Ascending aorta (tissue), 2 donors: ENCODE measurements at places on chromosomes 5 and 9. TPM values are rescaled to one million over a fixed set of nuclear protein-coding genes. Genes with fewer than 3 reads are reported as not detected.

Gene ZNF474
- total RNA-seq, result not detected

Gene SPACA9
- total RNA-seq, result 5.9 TPM

Gene C5orf58
- not detected for total RNA-seq

Gene INSL6
- not detected for total RNA-seq

Gene TPPP
- 13.8 TPM for total RNA-seq

- H3K27ac ChIP-seq, result no peak overlapping the region
- no peaks in the 10 kb centered on the region for H3K4me1 ChIP-seq
- no peak overlapping the region for H3K4me3 ChIP-seq
- no peaks in the 10 kb centered on the region for H3K27me3 ChIP-seq
These were observed 35.0 kb upstream of the PCSK5 start for GRCh38 chr9:75855509-75855908.

DNA sequence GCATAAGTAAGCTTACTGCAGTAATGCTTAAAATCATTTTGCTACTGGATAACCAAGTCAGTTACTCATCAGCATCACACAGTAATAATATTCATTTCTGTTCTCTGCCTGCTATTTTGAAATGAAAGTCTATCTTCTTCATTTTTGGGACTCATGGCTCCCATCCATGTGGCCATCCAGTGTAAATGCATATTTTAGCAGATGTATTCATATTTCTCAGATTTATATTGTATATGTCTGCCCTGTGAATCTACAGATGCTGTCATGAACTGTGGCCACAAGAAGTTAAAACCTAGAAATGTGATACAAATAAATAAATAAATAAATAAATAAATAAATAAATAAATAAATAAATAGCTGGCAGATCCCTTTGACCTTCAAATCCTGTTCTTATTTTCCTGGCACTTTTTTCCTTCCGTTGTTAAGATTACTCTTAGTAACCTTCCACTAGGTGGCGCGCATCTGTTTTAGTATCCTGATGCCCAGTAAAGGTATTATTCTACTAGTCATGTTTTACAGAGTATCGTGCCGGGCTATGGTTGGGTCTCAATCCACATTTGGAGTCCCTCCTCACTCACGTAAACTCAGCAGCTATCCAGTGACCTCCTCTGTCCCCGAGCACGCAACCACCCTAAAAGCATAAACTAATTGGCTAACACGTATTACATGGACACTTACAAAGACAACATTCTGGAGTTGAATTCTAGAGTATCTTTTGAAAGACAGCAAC is 79.2 kb upstream of the IL7R start:
- no peaks in the 10 kb centered on the region for H3K27me3 ChIP-seq
- no peaks in the 10 kb centered on the region for H3K36me3 ChIP-seq
- no peaks in the 10 kb centered on the region for H3K4me1 ChIP-seq
- no peak overlapping the region for H3K27ac ChIP-seq
- no peak for DNase-seq
- no peak overlapping the region for H3K4me3 ChIP-seq

GRCh38 chr5:132484391-132484725 is 6.2 kb downstream of the IRF1 start:
- DNase-seq, result no peak
- no peaks in the 10 kb centered on the region for H3K27me3 ChIP-seq
- peaks cover 55% of the 10 kb centered on the region for H3K36me3 ChIP-seq
- peak overlapping the region; percentile 35 for H3K27ac ChIP-seq

- H3K36me3 ChIP-seq, result no peaks in the 10 kb centered on the region
- no peaks in the 10 kb centered on the region for H3K4me1 ChIP-seq
- H3K4me3 ChIP-seq, result no peak overlapping the region
- no peak overlapping the region for H3K27ac ChIP-seq
- no peak for DNase-seq
- no peaks in the 10 kb centered on the region for H3K27me3 ChIP-seq
These were observed 100.2 kb upstream of the IL12B start for GRCh38 chr5:159430361-159431012.

GRCh38 chr5:37846786-37847310 is 7.0 kb upstream of the GDNF start:
- H3K27me3 ChIP-seq, result no peaks in the 10 kb centered on the region
- H3K36me3 ChIP-seq, result no peaks in the 10 kb centered on the region
- no peak overlapping the region for H3K4me3 ChIP-seq
- no peaks in the 10 kb centered on the region for H3K4me1 ChIP-seq

GRCh38 chr5:138606378-138607064 is 31.3 kb upstream of the HSPA9 start:
- H3K27ac ChIP-seq, result no peak overlapping the region
- peak; percentile 22 for DNase-seq
- peaks cover 5% of the 10 kb centered on the region for H3K4me1 ChIP-seq
- H3K36me3 ChIP-seq, result no peaks in the 10 kb centered on the region
- no peaks in the 10 kb centered on the region for H3K27me3 ChIP-seq
- H3K4me3 ChIP-seq, result no peak overlapping the region

DNA sequence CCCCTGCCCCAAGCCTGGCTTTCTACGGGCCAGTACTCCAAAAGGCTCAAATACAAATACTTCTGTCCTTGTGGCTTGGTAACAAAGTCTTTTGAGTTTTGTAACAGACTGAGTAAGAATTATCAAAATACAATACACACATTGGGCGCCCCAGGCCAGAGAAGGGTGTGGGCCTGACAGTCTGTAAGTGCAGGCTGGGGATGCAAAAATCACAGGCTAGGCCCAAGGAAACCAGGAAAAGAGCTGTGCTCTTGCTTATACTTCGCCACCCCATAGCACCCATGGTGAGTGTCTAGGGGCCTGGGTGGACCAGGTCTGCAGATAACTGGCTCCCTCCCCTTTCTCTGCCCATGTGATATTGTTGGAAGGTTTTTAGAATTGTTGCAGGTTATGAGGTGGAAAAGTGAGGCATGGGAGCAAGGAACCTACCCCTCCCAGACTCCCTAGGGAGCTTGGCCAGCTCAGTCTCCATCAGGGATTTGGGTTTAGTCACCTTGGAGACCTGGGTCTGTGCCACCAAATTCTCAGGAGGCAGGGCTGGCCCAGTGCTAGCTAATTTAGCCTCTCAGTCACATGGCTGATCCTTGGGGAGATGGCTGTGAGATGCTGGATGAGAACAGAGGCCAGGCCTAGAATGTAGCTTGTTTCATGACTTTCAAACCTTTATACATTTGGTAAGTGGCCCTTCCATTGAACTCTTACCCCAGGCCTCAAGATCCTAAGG is 72.9 kb downstream of the TARS1 start:
- DNase-seq, result peak; percentile 82
- peak overlapping the region; percentile 51 for H3K27ac ChIP-seq
- H3K36me3 ChIP-seq, result no peaks in the 10 kb centered on the region
- H3K4me3 ChIP-seq, result no peak overlapping the region
- H3K4me1 ChIP-seq, result no peaks in the 10 kb centered on the region

GRCh38 chr9:103139891-103140290 is 144.8 kb downstream of the CYLC2 start:
- DNase-seq, result no peak
- no peaks in the 10 kb centered on the region for H3K36me3 ChIP-seq
- no peak overlapping the region for H3K4me3 ChIP-seq
- no peak overlapping the region for H3K27ac ChIP-seq
- H3K27me3 ChIP-seq, result no peaks in the 10 kb centered on the region
- no peaks in the 10 kb centered on the region for H3K4me1 ChIP-seq

DNA sequence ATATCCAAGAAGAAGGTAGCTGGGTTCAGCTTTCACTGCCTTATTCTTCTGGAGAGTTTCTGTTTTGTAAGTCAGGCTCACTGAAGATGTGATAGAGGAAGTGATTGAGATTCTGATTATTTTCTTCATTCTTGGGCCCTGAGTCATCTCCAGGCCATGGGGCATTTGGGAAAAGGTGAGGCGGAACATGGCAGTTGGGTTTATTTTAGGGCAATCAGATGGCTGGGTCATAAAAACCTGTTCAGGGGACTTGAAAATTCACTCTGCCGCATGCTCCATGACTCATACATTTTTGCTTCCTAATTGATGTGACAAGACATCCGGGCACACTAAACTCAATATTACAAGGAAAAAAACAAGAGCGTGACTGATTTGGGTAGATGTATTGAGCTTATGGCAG is 265.7 kb upstream of the KLF4 start:
- no peaks in the 10 kb centered on the region for H3K36me3 ChIP-seq
- no peak overlapping the region for H3K27ac ChIP-seq
- H3K4me3 ChIP-seq, result no peak overlapping the region
- peak; percentile 65 for DNase-seq
- H3K4me1 ChIP-seq, result peaks cover 19% of the 10 kb centered on the region

DNA sequence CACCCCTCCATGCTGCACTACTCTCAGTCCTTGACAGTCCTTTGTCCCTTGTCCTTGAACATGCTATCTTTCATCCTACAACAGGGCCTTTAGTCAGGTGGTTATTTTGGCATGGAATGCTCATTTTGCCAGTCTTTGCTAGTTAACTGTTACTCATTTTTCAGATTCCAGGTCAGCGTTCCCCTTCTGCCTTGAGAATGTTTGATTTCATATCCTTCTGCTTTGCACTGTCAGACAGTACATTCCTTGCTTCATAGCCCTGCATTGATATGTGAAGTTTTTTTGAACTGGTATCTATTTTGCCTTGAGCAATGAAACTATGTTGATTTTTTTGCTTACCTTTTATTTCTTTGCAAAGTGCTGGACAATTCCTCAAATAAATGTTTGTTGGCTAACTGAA is 638.2 kb upstream of the SEMA6A start:
- H3K27me3 ChIP-seq, result no peaks in the 10 kb centered on the region
- no peak overlapping the region for H3K27ac ChIP-seq
- H3K4me1 ChIP-seq, result no peaks in the 10 kb centered on the region
- H3K4me3 ChIP-seq, result no peak overlapping the region
- H3K36me3 ChIP-seq, result no peaks in the 10 kb centered on the region

- H3K27me3 ChIP-seq, result no peaks in the 10 kb centered on the region
- H3K36me3 ChIP-seq, result no peaks in the 10 kb centered on the region
- no peak for DNase-seq
- no peak overlapping the region for H3K27ac ChIP-seq
These were observed 72.2 kb downstream of the C5orf15 start for GRCh38 chr5:133895979-133896845.

DNA sequence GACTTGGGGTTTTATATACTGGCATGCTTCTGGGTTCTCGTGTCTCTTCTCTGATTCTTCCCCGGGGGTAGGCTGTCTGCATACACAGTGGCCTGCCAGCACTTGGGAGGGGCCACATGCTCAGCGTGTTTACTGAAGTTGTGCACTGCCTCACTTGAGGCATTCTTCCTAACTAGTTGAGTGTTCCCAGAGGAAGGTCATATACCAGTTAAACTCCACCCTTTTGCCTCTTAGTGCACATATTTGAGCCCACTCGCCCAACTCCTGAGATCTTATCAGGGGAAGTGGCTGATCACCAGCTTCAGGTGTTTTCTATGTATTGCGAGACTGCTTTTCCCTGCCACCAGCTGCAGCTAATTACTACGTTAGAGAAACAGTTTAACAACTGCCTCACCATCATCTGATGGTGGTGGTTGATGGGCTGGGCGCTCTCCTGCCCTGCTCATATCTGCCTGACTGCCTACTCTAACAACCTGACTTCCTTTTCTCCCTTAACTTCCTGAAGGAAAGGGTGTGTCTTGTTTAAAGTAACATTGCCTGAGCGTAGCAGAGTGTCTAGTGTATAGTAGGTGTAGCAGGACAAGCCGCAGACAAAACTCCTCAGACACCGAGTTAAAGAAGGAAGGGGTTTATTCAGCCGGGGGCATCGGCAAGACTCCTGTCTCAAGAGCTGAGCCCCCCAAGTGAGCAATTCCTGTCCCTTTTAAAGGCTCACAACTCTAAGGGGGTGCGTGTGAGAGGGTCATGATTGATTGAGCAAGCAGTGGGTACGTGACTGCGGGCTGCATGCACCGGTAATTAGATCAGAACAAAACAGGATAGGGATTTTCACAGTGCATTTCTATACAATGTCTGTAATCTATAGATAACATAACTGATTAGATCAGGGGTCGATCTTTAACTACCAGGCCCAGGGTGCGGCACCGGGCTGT is 60.1 kb upstream of the CLINT1 start:
- H3K36me3 ChIP-seq, result no peaks in the 10 kb centered on the region
- H3K4me1 ChIP-seq, result peaks cover 14% of the 10 kb centered on the region
- H3K27me3 ChIP-seq, result no peaks in the 10 kb centered on the region
- no peak for DNase-seq
- H3K4me3 ChIP-seq, result no peak overlapping the region

DNA sequence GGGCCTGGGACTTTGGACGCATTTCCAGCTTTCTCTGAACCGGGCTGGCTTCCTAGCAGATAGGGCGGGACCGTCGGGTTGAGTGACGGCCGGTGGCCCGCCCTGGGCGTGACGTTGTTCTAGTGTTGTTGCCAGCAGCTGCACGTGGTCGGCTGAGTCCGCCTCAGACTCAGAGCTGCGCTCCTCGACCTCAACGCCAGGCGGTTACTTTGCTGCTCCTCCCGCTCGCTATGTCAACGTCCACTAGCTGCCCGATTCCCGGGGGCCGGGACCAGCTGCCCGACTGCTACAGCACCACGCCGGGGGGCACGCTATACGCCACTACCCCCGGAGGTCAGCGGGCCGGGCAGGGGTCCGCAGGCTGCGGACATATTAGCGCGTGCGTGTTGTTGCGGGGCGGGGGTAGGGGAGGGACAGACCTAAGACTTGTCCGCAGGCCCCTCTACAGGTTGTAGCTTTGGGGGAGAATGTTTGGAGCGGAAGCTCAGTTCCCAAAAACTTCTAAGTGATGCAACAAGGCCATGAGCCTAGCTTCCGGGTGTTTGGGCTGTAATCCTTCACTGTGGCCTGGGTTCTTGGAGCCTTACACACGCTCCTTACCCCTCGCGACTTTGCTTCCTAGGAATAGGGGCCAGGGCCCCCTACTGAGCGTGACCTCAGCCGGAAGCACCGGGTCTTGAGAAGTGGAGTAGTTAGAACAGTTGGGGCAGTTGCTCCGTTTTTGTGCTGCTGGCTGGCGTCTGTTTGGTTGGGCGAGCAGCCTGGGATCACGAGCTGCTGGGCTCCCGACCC is at the start of gene EIF4EBP3:
Gene EIF4EBP3 (plus strand): TSS at position 155 of the 792 bp plus-strand sequence. CDS start 76 bp downstream, at position 231.
- peaks cover 34% of the 10 kb centered on the region for H3K36me3 ChIP-seq
- H3K27me3 ChIP-seq, result no peaks in the 10 kb centered on the region
- peak; percentile 87 for DNase-seq
- peaks cover 22% of the 10 kb centered on the region for H3K4me1 ChIP-seq

GRCh38 chr9:70111042-70111602 is 67.5 kb downstream of the MAMDC2 start:
- no peaks in the 10 kb centered on the region for H3K27me3 ChIP-seq
- H3K4me3 ChIP-seq, result no peak overlapping the region
- H3K4me1 ChIP-seq, result no peaks in the 10 kb centered on the region
- no peak overlapping the region for H3K27ac ChIP-seq

DNA sequence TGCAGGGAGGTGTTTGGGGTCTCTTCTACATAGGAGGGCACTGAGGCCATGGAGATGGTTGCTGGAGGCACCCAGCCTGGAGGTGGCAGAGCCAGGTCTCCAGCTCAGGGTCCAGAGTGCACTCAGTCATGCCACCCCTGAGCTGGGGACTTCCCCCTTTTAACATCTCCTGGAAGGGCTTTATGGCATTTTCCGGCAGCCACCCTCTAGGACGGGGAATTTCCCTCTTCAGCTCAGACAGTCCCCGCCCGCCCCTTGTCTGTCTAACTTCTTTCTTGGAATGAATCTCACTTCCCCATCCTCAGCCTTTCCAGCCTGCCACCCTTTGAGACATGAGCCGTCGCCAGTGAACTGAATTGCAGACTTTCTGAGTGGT is 49.9 kb downstream of the COL15A1 start:
- peak; percentile 77 for DNase-seq
- H3K27ac ChIP-seq, result no peak overlapping the region
- no peaks in the 10 kb centered on the region for H3K36me3 ChIP-seq

GRCh38 chr5:133580618-133581017 is 31.7 kb downstream of the FSTL4 start:
- no peak overlapping the region for H3K27ac ChIP-seq
- no peaks in the 10 kb centered on the region for H3K27me3 ChIP-seq
- no peak for DNase-seq

GRCh38 chr5:37882636-37883035 is 42.8 kb upstream of the GDNF start:
- no peak overlapping the region for H3K4me3 ChIP-seq
- no peaks in the 10 kb centered on the region for H3K36me3 ChIP-seq
- no peak for DNase-seq
- H3K27me3 ChIP-seq, result no peaks in the 10 kb centered on the region
- no peaks in the 10 kb centered on the region for H3K4me1 ChIP-seq
